Stimulated activated CD8-positive, alpha-beta memory T cell treated with anti-CD3 and anti-CD28 coated beads, Interleukin-2, amount 100 ng/mL, for 48 hours (primary cell): ENCODE measurements at places on chromosomes 6 and 20.

GRCh38 chr20:57546956-57547649, 13.8 kb upstream of the PCK1 start:
- DNase-seq = no peak

DNA sequence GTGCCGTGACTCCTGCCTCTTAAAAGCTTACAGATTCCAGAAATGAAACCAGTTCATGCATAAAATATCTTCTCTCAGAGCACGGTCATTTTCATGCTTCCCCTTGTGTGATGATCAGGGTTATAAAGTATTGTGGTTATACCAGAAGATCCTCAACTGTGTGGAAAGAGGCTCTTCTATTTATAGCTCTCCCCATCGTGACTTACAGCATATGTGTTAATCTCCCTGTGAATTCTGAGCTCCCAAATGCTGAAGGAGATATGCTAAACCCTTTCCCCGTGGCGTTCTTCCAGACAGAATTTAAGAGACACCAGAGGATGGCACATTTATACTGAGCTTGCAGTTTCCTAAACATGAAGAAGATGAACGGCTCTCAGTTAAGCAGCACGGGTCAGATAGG, 158.8 kb downstream of the CDH26 start:
- no peak for DNase-seq

GRCh38 chr6:150314230-150315188, 54.3 kb upstream of the IYD start:
- DNase-seq = no peak

DNA sequence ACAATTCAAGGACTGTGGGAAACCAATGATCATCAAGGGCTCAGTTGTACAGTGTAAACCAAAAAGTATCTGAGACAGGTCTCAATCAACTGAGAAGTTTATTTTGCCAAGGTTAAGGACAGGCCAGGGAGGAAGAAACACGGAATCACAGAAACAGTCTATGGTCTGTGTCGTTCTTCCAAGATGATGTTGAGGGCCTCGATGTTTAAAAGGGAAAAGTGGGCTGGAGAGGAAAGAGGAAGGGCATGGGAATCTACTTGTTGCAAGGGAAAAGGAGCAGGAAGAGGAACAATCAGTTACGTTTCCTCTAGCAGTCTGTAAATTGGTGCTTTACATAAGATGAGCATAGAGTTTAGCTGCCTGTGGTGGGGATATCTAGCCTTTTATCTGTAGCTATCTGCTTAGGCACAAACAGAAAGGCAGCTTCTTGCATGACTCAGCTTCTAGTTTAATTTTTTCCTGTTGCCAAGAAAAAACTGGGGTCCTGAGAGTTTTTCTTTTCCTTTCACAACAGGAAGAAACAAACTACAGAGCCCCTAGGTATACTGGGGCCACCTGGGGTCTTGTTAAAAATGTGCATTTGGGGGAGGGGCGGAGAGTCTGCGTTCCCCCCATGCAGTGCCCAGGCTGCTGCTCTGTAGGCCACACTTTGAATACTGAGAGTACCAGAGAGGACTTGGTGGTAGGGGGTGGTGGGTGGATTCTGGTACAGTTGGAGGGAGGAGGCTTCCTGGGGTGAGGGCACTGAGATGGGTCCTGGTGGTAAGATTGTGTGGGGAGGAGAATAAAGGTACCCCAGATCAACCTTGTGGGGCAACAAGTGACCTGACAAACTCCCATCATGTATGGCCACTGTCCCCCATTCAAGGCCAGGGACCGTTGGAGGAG, 35.3 kb upstream of the EZR start:
- no peak for DNase-seq

GRCh38 chr20:2374346-2375125, 6.2 kb upstream of the TGM6 start:
- no peak for DNase-seq

GRCh38 chr6:25453288-25453687, 174.1 kb downstream of the CARMIL1 start:
- no peak for DNase-seq

DNA sequence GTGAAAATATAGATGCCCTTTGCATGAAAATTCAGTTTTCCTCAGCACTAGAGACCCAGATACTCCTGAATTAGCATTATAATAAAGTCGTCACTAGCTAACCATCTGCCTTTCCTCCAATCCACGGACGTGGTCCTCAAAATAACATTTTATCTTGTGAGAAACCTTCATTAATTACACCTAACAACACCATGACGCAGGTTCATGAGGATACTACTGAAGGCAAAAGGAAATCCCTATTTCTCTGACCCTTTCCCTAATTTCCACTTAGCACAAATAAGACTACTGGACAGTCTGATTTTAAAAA, 1.3 kb upstream of the PNISR start:
- no peak for DNase-seq

- no peak for DNase-seq
Observed at GRCh38 chr6:62102387-62102786, 183.6 kb downstream of the KHDRBS2 start.

GRCh38 chr6:74971633-74972032, 234.2 kb downstream of the COL12A1 start:
- no peak for DNase-seq

DNA sequence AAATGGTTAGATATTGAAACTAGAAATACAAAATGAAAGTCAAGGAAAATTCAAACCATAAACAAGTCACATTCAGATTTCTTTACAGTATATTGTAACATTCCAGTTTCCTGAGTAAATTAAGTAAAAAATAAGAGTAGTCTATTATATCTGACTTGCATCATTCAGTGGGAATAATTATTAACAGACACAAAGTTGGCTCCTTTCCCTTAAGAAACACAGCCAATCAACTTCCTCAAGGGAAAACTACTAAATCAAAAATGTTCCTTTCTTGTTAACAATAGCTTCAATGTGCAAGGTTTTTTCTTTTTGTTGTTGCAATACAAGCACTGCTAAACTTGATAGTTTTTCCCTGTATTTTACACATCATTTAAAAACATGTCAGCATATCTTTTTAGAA, 33.2 kb downstream of the DNAAF9 start:
- DNase-seq = no peak

DNA sequence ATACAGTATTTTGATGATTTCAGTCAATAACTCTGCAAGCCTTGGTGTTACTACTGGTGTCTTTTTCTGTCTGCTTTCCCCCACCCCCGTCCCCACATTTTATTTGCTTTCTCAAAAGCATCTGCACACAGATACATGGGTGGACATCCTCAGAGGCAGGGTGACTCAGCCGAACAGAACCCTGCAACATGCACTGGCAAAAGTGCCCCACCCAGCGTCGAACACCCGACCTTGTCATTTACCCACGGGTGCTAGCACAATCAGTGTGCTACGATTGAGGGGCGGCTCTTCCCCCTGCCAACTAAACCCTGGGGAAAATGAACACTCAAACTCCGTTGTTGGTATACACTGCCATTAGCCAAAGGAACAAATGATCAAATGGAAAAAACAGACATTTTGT, 115.9 kb upstream of the NAA20 start:
- no peak for DNase-seq

DNA sequence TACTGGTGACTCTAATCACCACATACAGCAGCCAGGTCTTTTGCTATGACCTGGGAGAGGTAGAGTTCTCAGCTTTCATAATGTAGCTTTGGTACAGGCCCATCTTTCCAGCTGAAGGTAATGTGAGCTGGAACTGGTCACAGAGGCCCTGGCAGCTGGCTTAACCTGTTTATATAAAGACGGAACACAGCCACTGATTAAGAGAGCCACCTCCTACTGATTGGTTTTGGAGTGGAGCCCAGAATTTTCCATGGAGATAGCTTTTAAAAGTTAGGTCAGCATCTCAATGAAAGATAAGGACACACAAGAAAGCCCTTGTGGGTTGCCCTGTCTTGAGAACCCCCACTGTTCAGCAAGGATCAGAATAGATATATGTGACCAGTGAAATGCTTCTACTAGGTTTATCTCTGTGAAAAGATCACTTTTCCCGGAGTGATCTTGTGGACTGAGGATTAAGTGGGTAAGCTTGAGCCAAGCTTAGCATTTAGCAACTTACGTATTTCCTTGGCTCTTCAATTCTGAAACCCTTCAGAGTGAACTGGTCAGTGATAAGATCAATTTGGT, 213.7 kb upstream of the CITED2 start:
- no peak for DNase-seq

GRCh38 chr6:125747589-125748405, 1.6 kb upstream of the HEY2 start:
- peak; percentile 5 for DNase-seq

DNA sequence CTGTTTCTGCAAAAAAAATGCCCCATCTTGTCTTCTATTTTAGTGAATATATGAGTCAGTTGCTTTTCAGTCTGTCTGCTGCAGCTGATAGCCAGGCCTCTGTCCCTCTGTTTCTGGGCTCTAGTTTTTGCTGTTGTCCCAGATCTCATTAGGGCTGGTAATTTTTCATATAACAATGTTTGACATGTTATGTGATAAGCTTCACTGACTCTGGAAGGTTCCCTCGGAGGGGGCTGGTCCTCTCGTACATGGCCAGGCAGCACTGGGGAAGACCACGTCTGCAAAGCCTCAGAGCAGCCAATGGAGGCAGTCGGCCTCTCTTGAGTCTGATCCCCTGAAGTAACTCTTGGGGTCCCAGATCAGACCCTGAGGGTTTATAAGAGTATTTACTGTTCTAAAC, 223.8 kb downstream of the THBS2 start:
- DNase-seq = no peak
